Smooth muscle cell of the brain vasculature (primary cell): ENCODE measurements at places on chromosomes 11 and 22.

DNA sequence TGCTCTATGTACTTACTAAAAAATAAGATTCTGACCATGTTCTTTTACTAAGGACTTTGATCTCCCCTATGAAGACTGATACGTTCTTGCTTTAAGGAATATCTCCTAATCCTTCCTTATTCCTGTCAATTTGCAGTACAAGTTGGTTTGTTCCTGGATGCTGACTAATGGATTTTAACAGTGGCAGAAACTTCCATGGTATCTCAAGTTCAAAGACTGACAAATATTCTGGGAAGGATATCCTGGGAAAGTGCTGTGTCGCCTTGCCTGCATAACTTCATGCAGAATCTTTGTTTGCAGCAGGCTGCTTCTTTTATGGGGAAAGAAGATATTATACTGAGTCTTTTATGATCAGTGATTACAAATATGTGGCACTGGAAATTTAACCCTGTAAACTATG lies 8.4 kb upstream of the OR52J3 start:
- no peak for DNase-seq

GRCh38 chr11:68810164-68810563 lies 31.6 kb downstream of the CPT1A start:
- no peak for DNase-seq

GRCh38 chr11:68550485-68550817 lies 89.9 kb downstream of the PPP6R3 start:
- no peak for DNase-seq

DNA sequence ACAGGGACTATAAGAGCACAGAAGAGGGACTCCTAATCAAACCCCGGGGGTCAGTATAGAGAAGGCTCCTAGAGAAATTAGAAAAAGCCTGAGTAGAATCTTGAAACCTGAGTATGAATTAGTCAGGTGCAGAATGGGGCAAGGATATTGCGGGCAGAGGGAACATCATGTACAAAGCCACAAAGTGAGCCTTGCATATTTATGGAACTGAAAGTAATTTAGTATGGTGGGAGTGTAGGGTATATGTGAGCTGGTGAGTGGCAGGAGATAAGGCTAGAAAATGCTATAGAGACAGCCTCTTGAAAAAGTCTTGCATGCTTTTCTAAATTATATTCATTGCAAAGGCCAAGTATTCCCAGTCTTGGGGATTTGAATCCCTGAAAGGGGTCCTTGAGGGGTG lies 93.7 kb downstream of the STIM1 start:
- no peak for DNase-seq

GRCh38 chr11:77377734-77378133 lies 76.2 kb upstream of the GDPD4 start:
- DNase-seq, result no peak

DNA sequence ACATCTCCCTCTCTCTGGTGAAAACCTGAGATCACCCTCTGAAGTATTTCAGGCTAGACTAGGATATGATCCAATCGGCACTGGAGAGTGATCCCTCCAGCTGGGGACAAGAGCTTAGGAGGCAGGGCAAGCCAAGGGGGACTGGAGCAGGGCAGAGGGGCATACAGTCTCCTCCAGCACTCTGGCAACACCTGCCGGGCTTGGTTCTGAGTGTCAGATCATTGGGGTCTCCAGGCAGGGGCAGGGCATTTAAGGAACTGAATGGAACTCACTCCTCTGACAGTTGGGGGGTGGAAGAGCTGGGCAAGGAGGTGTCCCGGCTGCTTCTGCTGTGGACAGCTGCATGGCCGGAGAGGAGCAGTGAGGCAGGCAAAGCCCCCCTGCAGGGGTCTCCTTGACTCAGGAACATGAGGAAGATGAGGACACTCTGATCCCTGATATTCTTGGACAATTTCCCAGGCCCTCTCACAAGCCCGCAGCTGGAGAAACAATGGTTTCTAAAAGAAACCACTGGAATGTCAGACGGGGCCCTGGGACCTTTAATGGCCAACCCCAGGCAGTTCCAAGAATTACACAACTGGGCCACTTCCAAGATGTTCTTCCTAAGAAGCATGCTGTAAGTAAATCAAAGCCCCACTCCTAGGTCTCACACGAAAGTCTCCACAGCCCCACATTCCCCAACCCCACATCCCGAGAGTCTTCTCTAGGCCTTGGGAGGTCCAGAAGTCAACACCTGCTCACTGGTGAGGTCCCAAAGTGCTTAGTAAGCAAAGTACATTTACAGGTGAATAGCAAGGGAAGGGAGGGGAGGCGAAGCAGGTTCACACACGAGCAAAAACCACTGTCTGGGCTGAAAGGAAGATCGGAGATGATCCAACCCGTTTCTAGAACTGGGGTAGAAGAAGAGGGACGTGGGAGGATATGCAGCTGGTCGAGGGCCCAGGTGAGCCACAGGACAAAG lies 1.2 kb upstream of the CCDC86 start:
- peak; percentile 99 for DNase-seq

DNA sequence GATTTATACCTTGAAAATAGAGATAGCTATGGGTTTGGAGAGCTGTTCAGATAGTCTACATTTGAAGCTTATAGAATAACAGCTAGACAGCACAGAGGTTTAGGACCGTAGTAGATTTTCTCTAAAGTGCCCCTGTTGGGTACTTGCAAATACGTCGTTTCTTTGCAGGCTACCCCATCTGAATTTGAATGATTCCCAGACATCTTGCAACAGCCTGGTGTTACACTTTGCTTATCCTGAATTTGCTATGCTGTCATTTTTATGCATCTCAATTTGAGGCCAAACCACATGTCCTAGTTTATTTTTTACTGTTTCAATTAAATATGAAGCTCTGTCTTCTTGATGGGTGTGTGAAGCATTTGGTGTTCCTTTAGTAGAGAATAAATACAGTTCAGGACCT lies 142.1 kb downstream of the WNT11 start:
- DNase-seq, result no peak

- no peak for DNase-seq
These were observed 451.2 kb downstream of the INSC start for GRCh38 chr11:15565880-15566279.

GRCh38 chr22:20552443-20553401 lies 45.3 kb downstream of the MED15 start:
- no peak for DNase-seq

- no peak for DNase-seq
These were observed 18.8 kb downstream of the MB start for GRCh38 chr22:35598396-35598710.

DNA sequence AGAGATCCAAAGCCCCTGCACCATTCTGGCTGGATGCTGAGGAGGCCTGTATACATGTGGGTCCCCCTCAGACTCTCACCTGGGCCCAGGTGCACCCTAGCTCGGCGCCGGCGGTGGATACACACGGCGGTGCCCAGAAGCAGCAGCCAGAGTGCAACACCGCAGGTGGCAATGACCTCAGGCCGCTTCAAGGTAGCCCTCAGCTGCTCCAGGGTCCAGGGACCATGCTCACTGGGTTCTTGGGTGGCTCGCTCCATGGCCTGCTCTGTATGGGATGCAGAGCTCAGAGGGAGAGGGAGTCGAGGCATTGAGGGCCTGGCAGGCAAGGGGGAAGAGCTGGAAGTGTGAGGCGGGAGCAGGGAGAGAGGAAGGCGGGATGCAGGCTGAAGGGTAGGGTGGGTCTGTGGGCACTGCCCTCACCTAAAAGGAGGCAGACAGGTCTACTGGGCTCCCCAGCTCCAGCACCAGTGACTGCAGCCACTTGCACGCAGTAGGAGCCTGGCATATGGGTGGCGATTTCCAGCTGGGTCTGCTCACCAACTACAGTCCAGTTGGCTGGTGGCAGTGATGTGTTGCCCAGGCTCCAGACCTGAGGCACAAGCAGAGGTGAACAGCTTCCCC lies 3.8 kb downstream of the ROBO4 start:
- DNase-seq, result no peak

- no peak for DNase-seq
These were observed 18.1 kb upstream of the RFPL2 start for GRCh38 chr22:32222991-32223390.

DNA sequence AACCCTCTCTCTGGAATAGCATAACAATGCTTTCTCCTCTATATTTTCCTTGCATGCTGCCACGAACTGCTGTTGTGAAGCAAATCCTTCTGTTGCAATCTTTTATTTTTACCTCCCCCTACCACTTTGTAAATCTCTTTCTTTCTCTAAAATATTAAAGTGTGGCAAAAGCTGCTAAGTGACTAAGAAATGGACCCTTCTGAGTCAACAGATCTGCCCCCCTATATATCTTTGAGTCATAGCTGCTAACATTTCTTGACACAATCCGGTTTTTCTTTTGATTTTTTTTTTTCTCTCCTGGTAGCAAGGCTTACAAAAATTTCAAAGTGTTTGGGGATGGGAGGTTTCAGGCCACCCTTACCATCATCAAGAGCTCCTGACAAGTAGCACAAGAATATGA lies 39.0 kb upstream of the KIRREL3 start:
- no peak for DNase-seq

DNA sequence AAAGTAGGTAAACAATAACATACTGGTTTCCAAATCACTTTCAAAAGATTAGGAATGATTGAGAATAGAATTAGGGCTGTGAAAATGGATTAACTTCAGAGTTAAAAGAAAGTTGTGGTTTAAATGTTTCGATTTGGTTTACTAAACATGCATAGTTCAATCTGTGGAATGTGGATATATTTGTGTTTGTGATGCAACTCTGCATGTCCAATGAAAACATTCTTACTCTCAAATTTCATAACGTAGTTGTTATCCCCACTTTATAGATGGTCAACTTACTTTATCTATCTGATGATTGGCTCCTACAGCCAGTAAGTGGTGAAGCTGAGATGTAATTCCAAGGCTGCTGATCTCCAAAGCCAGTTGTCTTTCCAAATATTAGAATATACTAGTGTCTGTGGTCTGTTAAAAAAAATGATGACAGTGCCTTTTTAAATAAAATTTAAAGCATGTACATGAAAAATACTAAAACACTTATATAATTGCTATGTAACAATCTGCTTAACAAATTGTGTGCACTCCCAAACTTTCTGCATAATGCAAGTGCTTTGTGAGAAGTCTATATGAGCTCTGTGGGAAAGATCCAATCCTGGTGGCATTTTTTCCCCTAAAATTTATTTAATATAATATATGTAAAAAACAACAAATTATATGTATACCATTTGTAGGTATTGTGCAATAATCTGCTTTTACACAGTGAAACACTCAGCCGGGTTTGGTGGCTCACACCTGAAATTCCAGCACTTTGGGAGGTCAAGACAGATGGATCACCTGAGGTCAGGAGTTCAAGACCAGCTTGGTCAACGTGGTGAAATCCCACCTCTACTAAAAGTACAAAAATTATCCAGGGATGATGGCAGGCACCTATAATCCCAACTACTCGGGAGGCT lies 9.7 kb upstream of the SIK3 start:
- DNase-seq, result no peak

GRCh38 chr11:126035718-126036117 lies 26.9 kb downstream of the CDON start:
- no peak for DNase-seq

DNA sequence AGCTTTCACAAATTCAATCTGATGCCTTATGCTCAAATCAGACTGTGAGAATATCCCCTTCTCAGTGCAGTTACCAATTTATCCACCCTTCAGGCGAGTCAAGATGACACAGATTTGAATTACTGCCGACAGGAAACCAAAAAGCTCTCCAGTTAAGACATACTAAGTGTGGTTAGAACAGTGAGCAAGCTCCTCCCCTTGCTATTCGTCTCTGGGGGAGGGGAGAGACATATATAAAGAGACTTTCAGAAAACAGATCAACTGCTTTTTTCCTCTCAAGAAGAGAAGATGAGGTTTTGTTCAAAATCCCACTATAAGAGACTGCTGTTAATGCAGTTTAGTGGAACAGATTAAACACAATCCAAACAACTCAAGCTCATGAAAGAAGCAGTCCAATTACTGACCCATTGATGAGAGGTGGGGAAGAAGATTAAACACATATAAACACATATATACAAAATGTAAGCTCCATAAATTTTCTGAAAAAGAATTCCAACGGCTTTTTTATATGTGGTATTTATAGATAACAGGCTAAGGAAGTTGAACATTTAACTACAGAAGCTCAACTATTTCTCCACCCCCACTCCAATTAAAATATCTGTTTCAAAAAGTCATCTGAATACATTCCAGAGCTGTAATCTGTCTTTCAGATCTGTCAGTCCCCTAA lies 102.7 kb downstream of the MRTFA start:
- no peak for DNase-seq

GRCh38 chr11:128860571-128861361 lies 6.3 kb downstream of the KCNJ1 start:
- DNase-seq, result no peak

- no peak for DNase-seq
These were observed 9.9 kb downstream of the MS4A15 start for GRCh38 chr11:60766547-60766946.

- DNase-seq, result no peak
These were observed at the start of gene SYT12 for GRCh38 chr11:67022961-67023956. Gene SYT12 (plus strand): TSS chr11:67023134. CDS start chr11:67030145, 7,011 bp downstream.

DNA sequence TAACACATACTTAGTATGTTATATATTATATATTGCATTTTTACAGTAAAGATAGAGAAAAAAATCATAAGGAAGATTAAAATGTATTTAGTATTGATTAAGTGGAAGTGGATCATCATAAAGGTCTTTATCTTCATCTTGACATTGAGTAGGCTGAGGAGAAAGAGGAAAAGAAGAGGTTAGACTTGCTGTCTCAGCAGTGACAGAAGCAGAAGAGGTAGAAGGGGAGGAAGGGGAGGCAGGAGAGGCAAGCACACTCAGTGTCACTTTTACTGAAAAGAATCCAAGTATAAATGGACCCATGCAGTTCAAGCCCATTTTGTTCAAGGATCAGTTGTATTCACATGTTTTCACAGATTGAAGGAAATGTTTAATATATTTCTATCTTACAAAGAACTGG lies 69.7 kb downstream of the GAB2 start:
- DNase-seq, result no peak

DNA sequence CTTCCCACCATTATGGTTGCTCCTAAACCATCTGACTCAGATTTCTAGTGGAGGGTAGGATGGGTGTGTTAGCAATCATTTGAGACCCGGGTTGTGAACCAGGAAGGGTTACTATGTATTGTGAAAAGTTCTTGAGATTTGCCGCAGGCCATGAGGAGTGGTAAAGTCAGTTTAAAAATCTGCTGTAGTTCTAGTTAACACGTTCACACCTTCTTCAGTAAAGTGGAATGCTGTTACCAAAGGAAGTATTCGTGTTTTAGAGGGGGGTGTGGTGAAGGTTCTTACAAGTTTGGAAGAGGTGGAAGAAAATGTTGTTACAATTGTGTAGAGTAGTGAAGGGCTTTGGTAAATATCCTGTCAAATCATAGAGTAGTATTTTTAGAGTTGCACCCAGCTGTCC lies 2.6 kb downstream of the MTMR3 start:
- no peak for DNase-seq

DNA sequence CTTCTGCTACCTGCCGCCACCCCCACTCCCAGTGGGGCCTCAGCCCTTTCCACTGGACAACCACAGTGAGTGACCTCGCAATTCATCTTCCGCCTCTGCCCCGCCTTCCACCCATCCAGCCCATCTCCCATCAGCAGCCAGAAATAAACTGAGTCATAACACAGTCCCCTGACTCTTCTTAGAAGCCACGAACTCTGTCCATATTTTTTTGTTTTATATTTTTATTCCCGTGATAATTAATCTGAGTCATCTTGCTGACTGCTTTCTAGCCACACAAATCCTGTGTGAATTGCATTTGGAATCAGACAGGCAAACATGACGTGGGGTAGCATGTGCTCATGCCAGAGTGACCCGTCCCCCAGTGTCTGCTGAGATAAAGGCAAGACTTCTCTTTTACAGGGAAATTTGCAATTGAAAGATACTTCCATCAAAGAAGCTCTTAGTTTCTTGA lies 7.0 kb downstream of the FADD start:
- no peak for DNase-seq
